CD4-positive, CD25-positive, alpha-beta regulatory T cell (primary cell): ENCODE measurements at places on chromosomes 5 and 9. TPM values are rescaled to one million over a fixed set of nuclear protein-coding genes. Genes with fewer than 3 reads are reported as not detected.

DNA sequence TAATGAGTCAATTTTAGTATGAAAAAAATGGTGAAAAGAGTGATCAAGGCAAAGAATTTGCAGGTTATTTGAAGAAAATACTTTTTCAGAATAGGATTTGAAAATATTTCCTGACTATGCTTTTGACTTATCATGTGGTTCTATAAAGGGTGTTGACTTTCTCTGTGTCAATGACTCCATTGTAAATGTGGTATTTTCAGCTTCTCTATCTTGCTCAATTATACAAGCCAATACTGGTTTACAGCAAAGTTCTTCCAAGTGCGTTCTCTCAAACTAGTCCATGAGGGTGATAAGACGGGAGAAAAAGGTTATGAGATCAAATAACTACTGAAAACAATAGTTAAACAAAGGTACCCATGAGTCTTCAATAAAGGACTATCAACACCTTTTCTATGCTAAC, 21.7 kb downstream of the IL33 start:
- H3K36me3 ChIP-seq: no peaks in the 10 kb centered on the region
- H3K27ac ChIP-seq: no peak overlapping the region
- no peaks in the 10 kb centered on the region for H3K4me1 ChIP-seq
- no peak overlapping the region for H3K4me3 ChIP-seq
- H3K27me3 ChIP-seq: peaks cover 3% of the 10 kb centered on the region

- H3K27ac ChIP-seq: no peak overlapping the region
- H3K36me3 ChIP-seq: no peaks in the 10 kb centered on the region
- no peaks in the 10 kb centered on the region for H3K4me1 ChIP-seq
- DNase-seq: no peak
Observed at GRCh38 chr9:116471944-116472506, 215.1 kb upstream of the TRIM32 start.

Gene IFNA2
- not detected for total RNA-seq

Gene NFIL3
- 8.2 TPM for total RNA-seq
